GM03348 (cell line): ENCODE measurements at places on chromosomes 2 and 18.

DNA sequence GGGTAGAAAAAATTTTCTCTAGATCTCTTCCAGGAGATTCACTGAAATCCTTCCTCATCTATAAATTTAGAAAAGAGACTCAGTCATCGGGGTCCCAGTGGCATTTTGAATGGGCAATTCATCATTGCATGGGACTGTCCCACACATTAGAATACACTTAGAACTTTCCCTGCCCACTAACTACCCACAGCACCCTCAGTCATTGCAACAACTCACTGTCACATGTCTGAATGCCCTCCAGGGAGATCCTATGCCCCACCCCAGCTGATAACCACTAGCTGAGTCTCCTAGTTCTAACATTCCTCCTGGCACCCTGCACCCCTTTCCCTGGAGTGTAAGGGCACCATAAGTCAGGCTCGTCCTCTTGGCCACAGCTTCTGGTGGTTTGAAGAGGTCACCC is 89.6 kb downstream of the INSIG2 start:
- no peak for DNase-seq

GRCh38 chr2:236819275-236820002 is 249.8 kb downstream of the ACKR3 start:
- no peak for DNase-seq

- DNase-seq: no peak
These were observed 191.9 kb upstream of the SMAD2 start for GRCh38 chr18:48122376-48122775.

DNA sequence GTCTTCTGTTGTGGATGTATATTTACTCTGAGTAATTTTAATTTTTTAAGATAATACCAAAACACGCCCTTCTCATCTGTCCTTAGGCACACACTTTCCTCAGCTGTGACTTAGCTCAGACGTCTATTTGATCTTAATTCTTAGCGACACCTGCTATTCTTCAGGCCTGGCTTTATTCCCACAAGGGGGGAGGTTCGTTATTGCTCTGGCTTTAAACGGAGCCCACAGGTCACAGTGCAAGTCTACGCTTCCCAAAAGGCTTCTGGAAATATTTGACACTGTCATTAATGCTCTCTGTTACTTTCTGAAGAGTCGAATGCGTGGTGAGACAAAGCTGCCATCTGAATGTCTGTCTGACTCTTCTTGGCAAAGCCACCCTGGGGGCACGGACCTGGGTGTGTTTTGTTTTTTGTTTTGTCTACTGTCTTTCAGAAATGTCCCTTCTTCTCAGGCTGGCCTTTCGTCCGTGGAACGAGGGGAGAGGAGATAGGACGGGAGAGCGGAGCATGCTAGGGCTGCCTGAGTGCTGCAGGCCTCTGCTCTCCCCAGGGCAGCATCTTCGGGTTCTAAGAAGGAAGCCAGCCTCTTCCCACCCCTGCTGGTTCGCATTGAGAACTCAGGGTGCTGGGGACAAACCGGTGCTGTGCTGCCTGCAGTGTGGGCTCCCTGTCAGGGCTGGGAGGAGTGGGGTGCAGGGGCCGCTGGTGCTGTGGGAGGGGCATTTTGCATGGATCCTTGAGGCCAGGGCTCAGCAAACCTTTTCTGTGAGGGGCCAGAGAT is 61.9 kb downstream of the ASAP2 start:
- no peak for DNase-seq

DNA sequence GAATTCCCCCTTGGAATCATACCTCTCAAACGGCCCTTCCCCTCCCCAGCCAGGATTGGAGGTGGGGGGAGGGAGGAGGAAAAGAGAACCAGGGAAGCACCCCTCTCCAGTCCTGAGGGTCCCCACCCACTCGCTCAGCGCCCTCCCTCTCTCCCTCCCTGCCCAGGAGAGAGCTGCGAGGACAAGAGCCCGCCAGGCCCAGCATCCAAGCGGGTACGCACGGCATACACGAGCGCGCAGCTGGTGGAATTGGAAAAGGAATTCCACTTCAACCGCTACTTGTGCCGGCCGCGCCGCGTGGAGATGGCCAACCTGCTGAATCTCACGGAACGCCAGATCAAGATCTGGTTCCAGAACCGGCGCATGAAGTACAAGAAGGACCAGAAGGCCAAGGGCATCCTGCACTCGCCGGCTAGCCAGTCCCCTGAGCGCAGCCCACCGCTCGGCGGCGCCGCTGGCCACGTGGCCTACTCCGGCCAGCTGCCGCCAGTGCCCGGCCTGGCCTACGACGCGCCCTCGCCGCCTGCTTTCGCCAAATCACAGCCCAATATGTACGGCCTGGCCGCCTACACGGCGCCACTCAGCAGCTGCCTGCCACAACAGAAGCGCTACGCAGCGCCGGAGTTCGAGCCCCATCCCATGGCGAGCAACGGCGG is 14.4 kb downstream of the HOXD3 start:
- no peak for DNase-seq

DNA sequence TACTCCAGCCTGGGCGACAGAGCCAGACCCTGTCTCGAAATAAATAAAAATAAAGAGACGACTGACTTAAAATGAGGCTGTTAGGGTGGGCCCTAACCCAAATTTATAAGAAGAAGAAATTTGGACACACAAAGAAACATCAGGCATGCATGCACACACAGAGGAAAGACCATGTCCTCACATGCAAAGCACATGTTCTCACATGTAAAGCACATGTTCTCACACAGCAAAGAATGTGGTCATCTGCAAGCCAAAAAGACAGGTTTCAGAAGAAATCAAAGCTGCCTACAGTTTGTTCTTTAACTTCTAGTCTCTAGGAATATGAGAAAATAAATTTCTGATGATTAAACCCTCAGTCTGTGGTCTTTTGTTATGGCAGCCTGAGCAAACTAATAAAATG is 132.3 kb upstream of the CRIM1 start:
- no peak for DNase-seq

- DNase-seq: no peak
These were observed 141.2 kb downstream of the TRIB2 start for GRCh38 chr2:12857891-12858290.

DNA sequence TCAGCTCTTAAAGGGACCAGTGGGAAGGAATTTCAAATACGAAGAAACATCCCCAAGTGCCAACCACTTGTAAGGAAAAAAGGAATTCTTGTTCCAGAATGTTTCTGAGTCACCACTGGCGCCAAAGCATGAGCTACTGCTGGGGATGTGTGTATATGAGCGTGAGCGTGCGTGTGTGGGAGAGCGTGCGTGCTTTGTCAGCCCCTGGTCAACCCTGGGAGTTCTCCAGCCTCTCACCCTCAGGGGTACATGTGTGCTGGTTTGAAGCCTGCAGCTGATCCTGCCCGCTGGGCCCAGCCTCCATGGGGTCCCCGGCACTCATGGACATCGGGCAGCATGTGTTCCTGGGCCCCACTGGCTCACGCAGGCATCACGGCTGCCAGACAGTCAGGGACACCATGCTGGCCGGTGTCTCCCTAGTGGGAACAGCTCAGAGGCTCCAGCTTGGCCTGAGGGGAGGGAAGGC is 17.1 kb downstream of the HS6ST1 start:
- peak; percentile 92 for DNase-seq

DNA sequence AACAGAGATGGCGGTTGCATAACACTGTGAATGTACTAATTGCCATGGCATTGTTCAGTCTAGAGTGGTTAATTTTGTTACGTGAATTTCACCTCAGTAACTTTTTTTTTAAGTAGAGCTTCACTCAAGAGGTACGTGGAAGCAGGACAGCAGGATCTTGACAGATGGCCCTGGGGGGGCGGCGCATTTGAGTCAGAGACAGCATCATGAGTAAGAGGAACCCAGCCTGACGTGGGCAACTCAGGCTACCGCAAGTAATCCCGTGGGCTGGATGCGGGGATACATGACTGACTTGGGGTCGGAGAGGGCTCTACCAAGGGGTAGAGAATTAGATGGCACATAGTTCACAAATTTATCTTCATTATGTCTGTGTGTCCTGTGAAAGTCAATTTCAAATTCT is 38.1 kb upstream of the DAPL1 start:
- DNase-seq: no peak

- DNase-seq: peak; percentile 68
These were observed 78.1 kb downstream of the ZNF516 start for GRCh38 chr18:76416911-76417310.
